Suppressor macrophage (primary cell): ENCODE measurements at places on chromosomes 5 and 9.

DNA sequence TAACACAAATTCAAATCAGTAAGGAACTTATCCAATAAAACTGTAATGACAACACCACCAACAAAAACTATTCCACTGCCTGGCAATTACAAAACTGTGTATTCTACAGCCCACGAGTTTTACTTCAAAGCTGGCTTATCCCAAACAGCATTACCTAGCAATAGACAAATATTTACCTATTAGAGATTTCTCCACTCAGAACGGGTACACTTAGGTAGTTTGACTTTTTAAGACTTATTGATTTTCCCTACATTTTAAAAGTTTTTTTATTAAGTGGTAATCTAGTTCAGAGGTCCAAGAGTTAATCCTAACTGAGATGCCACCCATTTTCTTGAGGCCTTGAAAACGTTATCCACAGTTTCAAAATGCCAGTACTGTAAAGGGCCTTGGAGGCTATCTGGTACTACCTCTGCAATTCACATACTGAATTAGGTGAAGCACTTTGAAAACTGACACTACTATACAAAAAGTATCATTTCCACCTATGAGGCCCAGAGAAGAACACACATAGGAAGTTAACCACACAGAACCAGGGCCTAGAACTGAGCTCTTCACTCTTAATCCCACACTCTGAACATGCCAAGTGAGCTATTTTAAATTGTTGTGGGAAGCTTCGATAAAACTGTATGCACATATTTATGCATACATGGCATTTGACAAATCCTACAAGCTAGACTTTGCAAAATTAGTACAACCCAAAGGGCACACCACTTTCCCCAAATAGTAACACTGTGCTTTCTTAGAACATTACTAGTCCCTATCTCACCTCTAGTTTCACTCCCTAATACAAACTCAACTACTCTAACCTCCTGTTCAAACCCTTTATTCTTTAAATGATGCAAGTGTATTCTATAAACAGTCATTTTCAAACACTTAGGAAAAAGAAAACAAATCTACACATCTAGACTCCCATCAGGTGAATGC, 2.1 kb downstream of the NADK2 start:
- DNase-seq: no peak

- peak; percentile 50 for DNase-seq
These were observed 3.8 kb downstream of the CCDC152 start for GRCh38 chr5:42760426-42760825.

- DNase-seq: no peak
These were observed 64.6 kb downstream of the IL31RA start for GRCh38 chr5:55915783-55916182.

- peak; percentile 50 for DNase-seq
These were observed 171.6 kb downstream of the PAX5 start for GRCh38 chr9:36862206-36863145.

DNA sequence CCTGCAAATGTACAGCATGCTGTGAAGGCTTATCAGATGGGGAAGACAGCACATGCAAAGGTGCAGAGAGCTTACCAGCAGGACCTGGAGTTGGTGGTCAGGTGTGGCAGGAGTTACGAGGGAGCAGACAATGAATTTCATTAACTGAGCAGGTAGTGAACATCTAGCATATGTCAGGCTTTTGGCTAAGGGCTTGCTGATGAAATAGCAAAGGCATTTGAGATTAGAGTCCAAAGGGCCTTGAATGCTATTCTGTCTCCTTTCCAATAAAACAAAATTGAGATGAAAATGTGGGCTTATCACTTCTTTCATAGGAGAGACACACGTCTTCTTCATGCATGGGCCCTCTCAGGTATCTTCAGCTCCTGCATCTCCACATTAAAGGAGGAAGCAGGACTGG, 36.6 kb upstream of the PPARGC1B start:
- DNase-seq: no peak

- no peak for DNase-seq
These were observed 86.9 kb downstream of the YTHDC2 start for GRCh38 chr5:113600255-113600905.

GRCh38 chr9:118455788-118456187, 751.6 kb downstream of the TLR4 start:
- DNase-seq: no peak

DNA sequence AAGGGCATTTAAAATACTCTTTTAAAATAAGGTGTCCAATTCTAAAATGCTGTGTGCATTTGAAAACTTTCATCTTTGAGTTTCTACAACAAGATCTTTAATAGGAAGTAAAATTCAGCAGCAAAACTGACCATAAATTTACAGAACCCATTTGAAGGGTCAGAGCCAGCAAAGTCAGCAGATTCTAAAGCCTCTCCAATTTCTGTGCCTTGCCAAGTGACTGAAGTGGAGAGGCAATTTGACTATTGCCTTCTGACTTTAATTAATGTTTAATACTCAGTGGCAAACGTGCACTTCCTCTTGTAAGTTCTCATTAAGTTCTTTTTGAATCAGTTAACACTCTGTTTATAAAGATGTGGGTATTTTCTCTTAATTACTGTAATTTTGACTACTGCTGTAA, 155.2 kb downstream of the BAAT start:
- no peak for DNase-seq

DNA sequence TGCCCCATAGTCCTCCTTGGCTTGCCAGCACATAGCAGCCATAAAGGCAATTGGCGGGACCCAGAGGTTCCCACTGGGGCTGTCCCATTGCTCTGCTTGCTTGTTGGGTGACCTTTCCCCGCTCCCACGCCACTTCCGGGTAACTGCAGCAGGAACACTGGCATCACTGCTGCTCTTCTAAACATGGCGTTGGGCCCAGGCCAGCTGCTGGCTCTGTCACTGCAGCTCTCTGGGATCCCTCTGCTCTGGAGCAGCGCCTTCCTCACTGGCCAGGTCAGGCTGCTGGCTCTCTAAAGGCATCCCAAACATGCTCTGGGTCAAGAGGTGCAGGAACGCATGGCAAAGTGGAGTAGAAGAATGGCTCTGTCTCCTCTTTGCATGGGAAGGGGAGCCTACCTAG, 92.9 kb downstream of the DRD1 start:
- DNase-seq: no peak

- DNase-seq: no peak
These were observed 210.7 kb upstream of the CDH10 start for GRCh38 chr5:24855485-24855884.

GRCh38 chr5:122638581-122638980, 136.3 kb upstream of the SNX2 start:
- DNase-seq: no peak

GRCh38 chr9:110427497-110428104, 89.9 kb upstream of the TXNDC8 start:
- peak; percentile 48 for DNase-seq

- DNase-seq: no peak
These were observed 131.7 kb upstream of the VLDLR start for GRCh38 chr9:2489838-2490314.

- no peak for DNase-seq
These were observed 203.3 kb downstream of the FOXD4L6 start for GRCh38 chr9:40925149-40925548.

DNA sequence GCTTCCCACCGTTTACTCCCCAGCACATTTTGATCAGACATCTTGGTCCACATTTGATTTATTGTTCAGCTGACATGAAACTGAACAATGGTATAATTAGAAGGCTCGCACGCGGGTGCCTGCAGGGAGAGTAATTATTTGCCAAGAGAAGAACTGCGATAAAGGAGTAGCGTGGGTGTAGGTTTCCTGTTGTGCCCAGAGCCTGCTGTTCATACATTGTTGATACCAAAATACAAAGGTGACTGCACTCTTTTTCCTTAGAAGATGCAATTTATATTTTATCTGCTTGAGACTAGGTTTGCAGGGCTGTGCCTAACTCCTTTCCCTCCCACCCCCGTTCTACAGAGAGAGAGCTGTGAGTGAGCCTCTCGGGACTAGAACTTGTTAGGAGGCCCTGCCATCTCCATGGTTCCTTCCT, 241.8 kb upstream of the MSX2 start:
- no peak for DNase-seq

- DNase-seq: peak; percentile 16
These were observed 4.7 kb upstream of the ISCA1 start for GRCh38 chr9:86287013-86287412.

DNA sequence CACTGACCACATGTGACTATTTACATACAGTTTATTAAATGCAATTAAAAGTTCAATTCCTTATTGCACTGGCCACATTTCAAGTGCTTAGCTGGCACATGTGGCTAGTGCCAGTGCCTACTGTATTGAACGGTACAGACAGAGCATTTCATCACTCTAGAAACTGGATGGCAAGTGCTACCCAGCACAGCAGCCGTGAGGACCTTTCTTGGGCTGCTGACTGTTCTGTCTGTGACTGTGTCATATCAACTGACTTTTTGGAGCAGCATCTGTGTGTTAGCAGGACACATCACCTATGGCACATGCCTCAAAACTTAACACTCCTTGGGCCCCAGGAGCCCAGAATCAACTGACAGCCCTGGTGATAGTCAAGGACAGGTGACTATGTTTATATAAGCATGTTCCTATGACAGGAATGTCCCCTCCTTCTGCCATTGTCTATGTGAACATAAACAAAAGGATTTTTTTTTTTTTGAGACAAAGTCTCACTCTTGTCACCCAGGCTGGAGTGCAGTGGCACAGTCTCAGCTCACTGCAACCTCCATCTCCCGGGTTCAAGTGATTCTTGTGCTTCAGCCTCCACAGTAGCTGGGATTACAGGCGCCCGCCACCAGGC, 8.9 kb downstream of the IRF1 start:
- DNase-seq: no peak

- DNase-seq: no peak
These were observed 193.7 kb downstream of the RAB3C start for GRCh38 chr5:58776559-58776958.

GRCh38 chr5:57716661-57717060, 234.1 kb upstream of the ACTBL2 start:
- DNase-seq: no peak

DNA sequence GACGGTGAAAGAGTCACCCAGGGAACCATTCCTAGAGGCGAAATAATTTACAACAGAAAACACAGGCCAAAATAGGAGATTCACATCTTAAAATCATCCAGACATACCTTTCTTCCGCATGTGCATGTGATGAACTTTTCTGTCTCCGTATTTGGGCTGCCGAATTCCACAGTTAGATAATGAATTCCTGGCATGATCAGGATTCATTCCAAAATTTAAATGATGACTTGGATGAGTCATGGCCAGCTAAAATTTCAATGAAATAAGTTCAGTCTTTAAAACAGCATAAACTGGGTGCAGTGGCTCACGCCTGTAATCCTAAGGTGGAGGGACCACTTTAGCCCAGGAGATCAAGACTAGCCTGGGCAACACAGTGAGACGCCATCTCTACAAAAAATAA, 82.7 kb downstream of the DROSHA start:
- no peak for DNase-seq

DNA sequence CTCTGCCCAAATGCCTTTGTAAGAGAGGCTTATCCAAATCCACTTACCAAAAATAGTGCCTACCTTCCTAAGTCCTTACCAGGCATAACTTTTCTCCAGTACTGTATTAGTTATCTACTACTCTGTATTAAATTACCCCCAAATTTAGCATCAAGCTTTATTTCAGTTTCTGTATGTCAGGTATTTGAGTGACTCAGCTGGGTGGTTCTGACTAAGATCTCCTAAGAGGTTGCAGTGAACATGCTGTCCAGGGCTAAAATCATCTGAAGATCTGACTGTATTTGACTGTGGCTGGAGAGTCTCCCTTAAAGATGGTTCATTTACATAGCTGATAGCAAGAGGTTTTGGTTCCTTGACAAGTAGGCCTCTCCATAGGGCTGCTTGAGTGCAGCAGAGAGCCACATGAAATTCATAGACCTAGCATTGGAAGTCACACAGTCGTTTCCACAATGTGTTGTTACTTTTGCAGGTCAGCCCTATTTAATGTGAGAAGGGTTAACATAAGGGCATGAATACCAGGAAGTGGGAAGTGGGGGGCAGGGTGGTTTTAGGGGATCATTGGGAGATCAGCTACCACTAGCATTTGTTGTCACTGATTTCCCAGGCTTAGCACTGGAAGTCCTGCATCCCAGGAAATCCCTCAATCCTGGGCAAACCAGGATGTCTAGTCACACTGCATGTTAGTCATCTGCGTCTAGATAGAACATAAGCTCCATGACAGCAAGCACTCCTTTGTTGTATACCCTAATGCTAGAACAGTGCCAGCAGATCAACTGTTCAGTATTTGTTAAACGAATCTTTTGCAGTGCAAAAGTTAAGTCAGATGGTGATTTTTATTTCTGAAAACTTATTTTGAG, 2.0 kb upstream of the ZNF622 start:
- peak; percentile 7 for DNase-seq

- peak; percentile 16 for DNase-seq
These were observed 16.8 kb upstream of the PHYKPL start for GRCh38 chr5:178249191-178249989.

DNA sequence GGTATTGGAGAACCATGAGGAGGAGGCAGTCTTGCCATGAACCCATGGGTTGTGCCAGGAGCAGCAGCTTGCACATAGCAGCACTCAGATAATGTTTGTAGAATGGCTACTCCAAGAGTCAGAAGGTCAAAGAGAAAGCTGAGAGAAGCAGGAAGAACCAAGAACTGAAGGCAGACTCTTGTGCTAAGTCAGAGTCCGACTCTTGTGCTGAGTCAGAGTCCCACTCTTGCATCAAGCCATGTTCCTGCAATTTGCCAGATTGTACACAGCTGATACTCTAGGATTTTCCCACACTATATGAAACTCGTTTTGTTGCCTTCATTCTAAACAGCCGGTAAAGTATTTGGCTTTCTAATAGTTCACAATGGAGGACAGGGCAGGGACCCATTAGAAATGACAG, 26.2 kb upstream of the HSPA9 start:
- peak; percentile 86 for DNase-seq

DNA sequence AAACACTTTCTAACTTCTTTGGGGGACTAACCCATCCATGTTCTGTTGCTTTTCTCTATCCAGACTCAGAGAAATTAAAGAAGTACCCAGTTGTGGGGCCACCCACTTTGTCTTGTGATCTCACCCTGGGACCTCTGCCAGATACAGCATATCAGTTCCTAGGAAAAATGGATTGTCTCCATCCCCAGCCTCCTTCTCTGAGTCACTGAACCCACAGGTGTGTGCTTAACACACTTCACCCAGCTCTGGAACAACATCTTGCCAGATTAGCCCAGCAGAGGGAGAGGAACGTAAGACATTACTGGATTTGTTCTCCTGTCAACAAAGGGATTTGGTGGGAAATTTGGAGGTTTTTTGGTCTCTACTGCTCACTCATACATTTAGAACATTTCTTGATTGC, 19.2 kb downstream of the FAM240B start:
- DNase-seq: peak; percentile 7

DNA sequence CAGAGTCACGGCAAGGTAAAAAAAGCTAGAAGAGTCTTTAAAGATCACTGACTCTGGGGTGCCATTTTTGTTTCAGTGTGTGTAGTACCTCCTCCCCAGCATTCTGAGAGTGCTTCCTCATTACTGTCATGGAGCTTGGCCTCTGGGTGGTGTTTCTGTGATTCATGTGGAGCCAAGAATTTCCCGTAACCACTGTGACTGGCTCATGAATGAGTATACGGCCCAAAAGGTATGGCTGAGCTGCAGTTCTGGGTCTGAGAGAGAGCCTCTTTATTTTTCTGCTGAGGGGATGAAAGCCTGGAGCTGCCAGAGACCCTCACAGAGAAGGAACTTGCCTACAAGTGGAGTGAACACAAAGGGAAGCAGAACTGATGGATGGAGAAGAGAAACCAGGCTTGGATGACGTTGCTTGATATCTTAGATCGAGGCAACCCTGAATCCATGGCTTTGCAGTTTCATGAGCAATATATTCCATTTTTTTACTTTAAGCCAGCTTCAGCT, 85.6 kb downstream of the PTTG1 start:
- peak; percentile 69 for DNase-seq

GRCh38 chr5:76855961-76856360, 6.1 kb downstream of the S100Z start:
- peak; percentile 89 for DNase-seq
